HuH-7.5 (cell line): ENCODE measurements at places on chromosomes 5 and 9.

DNA sequence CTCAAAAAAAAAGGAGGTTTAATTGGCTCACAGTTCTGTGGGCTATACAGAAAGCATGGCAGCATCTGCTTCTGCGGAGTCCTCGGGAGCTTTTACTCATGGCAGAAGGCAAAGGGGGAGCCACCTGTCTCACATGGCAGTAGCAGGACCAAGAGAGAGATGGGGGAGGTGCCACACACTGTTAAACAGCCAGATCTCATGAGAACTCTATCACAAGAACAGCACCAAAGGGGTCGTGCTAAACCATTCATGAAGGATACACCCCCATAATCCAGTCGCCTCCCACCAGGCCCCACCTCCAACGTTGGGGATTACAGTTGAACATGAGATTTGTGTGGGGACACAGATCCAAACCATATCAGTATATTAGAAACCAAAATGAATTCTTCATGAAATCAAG lies 28.3 kb upstream of the CXXC5 start:
- DNase-seq: no peak

DNA sequence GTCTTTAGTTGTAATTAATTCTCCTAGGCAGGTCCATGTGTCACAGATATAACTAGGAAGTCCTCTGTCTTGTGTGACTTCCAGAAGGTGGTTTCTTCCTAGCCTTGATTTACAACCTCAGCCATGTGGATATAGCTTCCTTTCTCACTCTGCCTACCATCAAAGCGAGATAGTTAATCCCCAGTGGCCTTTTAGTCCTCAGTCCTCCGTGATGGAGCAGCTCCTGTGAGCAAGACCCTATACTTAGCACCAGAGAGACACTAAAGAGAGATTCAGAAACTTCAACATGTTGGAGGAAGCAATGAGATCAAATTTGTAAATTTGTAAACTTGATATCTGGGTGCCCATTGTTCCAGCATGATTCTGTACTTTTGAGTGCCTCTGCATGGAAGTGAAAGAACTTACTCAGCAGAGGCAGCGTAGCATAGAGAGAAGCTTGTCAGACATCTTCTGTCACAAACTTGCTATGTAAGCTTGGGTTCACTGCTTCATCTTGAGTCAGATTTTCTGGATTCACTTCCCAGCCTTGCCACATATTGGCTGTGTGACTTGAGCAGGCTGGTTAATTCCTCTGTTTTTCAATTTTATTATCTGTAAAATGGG lies 170.2 kb upstream of the NR3C1 start:
- DNase-seq: no peak

DNA sequence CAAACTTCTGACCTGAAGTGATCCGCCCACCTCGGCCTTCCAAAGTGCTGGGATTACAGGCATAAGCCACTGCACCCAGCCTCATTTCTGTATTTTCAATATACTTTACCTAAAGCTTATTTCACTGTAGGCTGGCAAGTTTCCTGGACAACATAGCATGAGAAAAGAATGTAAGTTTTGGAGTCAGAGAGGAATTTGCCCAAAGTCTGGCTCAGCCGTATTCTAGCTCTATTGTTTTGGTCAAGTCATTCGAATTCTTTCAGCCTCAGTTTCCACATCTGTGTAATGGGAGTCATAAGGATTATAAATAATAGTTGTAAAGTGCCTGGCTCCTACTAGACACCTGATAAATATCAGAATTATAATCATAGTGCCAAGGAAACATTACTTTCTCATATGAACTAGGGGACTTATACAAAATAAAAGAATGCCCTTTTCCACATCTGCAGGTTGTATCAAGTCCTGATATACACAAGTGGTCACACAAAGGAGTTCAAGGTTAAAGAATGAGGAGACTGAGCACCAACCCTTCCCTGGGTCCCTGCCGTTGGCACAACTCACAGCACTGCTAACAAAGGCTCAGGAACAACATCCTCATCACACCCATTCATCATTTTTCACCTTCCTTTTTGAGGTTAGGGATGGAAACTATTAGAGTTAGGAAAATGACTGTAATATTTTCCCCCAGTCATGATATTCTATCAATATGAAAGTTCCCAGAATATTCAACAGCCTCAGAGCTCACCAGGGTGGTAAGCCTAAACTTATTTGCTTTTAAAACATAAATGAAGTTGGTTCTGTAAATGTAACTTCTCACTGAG lies 34.6 kb upstream of the RAI14 start:
- DNase-seq: no peak

DNA sequence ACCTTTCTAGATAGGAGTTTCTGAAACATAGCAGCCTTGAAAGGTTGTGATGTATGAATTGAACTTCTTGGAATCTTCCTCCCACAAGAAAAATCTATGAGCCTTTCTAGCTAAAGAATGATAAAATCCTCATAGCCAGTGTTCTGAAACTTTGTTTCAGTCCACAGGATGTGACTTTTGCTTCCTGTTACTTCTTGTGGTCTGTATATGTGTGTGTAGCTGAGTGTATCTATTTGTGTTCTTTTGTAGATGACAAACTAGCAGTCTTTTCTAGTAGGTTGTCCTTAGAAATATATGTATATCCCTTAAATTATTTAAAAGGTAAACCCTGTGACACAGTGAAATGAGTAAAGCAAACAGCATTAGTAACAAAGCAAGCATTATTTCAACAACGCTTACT lies 188.8 kb downstream of the MRPS30 start:
- DNase-seq: no peak

GRCh38 chr5:155434681-155435080 lies 421.1 kb downstream of the KIF4B start:
- DNase-seq: no peak

GRCh38 chr5:140611020-140611521 lies 21.9 kb downstream of the CD14 start:
- DNase-seq: no peak

DNA sequence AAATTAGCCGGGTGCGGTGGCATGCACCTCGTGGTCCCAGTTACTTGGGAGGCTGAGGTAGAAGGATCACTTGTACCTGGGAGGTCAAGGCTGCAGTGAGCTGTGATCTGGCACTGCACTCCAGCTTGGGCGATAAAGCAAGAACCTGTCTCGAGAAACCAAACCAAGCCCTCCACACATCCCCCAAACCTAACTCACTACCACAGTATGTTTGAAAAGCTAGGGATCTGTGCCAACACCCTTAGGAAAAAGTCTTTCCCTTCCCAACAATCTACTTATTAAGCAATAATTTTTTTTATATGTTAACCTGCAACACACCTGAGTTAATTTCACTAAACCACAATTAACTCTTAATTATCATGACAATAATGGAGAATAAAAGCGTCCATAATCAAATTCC lies 2.2 kb downstream of the UBTD2 start:
- no peak for DNase-seq

DNA sequence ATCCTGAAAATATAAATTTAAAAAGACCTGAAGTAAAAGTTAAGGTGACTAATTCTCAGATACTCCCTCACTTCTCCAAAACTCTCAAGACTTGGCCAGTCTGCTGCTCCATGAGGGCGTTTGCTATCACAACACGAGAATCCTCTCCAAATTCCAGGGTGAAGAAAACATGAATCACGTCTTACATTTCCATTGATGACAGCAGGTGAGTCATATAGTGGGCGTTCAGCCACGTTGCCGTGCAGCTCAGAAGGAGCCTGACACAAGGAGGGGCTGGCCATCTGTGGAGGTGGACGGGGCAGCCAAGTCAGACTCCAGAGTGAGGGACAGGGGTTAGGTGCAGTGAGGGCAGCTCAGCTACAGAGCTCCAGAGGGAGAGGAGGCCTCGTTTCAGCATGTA lies 555.1 kb upstream of the ADAMTS16 start:
- DNase-seq: no peak

DNA sequence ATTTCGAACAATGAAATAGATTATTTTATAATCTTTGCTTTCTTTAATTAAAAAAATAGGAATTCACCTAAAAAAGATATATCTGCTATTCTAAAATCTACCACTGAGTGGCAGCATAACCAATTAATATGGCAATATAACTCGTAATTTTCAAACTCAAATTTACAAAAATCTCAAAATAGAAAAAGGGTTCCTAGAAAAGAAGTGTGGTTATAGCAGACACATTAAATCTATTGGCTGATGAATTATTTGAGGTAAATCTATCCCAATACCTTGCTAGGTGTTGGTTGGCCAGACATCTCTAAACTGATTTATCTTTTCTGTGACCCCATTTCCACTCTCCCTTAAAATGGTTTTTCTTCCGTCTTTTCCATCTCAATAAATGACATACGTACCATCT lies 30.2 kb upstream of the NRG2 start:
- DNase-seq: no peak

DNA sequence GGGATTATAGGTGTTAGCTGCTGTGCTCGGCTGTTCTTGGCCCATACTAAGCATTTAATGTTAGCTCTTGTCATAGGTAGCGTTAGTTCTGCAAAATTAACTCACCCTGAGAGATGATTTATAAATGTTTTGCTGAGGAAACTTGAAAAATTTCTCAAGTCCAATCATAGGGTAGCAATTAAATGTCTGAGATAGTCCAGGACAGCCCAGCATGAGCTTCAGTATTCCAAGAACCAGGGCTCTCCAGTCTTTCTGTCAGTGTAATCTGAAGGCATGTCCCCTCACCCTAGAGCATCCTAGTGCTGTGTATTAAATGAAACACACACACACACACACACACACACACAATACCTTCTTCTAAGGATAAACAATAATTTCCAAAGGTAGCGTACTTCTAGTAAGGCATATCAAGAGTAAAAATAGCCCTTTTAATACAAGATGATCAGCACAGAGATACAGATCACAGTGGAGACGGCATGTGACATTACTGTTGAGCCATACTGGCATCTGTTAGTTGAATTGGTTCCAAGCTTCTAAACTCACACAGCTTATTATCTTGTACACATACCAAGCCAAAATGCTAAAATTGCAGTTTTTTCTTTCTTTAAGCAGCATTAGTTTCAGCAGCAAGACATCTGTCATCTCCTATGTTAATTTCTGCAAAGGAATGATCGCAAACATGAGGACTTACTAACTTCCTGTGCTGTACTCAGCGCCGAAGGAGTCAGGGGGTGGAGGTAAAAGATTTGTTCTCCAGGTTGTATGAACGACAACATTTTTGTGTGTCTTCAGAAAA lies 46.3 kb upstream of the JMY start:
- no peak for DNase-seq

GRCh38 chr9:75111019-75111622 lies 22.8 kb downstream of the OSTF1 start:
- no peak for DNase-seq

- DNase-seq: no peak
Measured at GRCh38 chr9:123488722-123489321, 132.8 kb downstream of the CRB2 start.

DNA sequence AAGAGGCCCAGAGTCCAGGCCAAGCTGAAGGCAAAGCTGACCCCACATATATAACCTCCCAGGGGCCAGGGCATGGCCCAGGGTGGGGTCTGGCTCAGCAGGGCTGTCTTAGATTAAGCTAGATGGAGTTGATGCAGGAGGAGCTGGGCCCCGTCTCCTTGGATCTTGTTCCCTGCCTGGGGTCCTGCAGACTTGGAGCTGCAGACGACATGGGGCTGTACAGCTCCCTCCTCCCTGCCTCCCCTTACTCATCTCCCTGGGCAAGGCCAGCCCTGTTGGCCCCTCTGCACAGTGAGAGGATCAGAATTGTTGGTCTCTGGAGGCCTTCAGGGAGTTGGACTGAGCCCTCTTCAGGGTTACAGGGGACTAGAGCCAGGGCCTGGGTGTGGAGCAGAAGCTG lies 134.9 kb downstream of the RGS3 start:
- no peak for DNase-seq

GRCh38 chr9:120892748-120893610 lies 16.0 kb upstream of the PHF19 start:
- no peak for DNase-seq

DNA sequence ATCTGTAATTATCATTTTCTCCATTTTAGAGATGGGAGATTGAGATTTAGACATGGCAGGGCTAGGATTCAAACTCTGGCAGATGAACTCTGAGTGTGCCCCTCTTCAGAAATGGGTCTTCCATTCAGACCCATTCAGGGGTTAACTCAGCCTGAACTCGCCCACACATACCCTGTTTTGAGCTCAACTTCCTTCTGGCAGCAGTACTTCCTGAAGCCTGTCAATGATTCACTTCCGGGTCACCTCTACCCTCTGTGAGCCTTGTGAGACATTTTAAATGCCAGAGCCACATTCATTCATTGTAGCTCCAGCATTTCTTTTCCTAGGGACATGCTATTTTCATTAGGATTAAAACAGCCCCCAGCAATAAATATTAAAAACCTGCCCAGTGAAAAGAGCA lies 209.3 kb upstream of the SLC24A2 start:
- DNase-seq: no peak

DNA sequence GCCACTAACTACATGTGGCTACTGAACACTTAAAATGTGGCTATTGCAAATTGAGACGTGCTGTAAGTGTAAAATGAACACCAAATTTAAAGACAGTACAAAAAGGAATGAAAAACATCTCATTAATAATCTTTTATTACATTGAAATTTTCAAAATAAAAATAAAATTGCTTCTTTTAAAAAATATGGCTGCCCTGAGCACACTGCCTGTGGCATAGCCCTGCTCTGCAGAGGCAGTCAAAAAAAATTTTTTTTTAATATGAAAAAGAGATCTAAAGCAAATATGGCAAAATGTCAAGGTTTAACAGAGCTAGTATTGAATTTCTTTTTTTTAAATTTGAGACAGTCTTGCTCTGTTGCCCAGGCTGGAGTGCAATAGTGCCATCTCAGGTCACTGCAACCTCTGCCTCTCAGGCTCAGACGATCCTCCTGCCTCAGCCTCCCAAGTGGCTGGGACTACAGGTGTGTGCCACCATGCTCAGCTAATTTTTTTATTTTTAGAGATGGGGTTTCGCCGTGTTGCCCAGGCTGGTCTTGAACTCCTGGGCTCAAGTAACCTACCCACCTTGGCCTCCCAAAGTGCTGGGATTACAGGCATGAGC lies 25.6 kb downstream of the CARNMT1 start:
- no peak for DNase-seq

- DNase-seq: no peak
Measured at GRCh38 chr5:127970081-127970480, 113.5 kb upstream of the SLC12A2 start.

DNA sequence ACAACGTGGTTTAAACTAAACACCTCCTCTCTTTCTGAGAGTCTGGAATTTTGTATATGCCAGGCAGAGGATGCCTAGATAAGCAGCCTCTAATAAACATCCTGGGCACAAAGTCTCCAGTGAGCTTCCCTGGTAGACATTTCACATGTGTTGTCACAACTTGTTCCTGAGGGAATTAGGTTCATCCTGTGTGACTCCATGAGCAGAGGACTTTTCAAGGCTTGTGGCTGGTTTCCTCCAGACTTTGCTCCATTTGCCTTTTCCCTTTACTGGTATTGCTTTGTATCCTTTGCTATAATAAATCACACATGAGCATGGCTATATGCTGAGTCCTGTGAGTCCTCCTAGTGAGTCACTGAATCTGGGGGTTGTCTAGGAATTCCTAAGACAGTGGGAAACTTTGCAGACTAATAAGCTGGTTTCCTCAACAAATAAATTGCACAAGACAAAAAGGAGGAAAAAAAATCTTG lies 77.4 kb downstream of the NR2F1-AS1 start:
- DNase-seq: no peak

DNA sequence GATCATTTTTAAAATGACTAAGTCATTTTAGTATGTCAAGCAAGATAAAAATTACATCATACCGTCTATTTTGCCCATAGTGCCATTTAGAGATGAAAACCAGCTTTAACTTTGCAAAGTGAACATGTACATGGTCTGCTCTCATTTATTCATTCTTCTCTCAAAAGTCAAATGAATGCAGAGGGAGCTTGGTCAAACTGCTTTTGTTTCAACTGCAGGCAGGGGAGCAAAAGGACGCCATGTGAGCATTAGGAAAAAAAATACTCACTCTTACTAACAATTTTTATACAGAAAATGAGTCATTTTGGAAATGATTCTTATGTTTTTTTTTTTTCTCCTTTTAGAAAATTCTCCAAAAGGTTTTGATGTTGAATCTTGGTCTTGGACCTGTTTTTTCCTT lies 15.7 kb downstream of the SCGB3A1 start:
- no peak for DNase-seq
